ENCODE measurements at places on chromosomes 16 and 17.

DNA sequence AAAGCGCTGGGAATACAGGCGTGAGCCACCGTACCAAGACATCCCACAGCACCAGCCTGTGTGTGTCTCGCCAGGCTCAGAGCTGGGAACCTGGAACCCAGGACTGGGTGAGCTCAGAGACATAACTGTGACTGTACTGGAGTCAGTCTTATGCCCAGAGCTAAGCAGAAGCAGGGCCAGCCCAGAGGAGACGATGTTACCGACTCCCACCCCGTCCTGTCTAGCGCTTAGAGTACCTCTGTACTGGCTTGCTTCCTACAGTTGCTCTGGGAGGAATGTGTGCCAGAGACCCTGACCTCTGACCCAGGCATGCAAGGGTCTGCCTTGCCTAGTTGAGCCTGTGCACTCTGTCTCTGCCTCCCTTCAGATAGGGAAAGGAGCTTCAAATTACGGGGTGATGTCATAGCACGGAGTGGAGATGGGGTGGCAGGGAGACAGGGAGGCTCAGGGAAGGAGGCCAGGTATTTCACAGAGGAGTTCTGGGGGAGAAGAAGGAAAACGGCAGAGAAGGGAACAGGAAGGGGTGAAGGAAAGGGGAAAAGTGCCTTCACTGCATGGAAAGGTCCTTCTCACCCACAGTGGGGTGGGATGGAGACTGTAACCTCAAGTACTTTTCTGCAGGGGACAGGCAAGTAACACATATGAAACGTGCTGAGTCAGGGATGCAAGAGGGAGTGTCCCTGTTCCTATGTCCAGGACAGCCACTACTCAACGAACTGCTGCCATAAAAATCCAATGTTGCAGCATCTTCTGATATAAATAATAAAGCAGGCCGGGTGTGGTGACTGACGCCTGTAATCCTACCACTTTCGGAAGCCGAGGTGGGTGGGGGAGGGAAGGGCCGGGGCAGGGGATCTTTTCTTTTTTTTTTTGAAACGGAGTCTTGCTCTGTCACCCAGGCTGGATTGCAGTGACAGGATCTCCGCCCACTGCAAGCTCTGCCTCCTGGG, 5.8 kb upstream of the ARMC5 start:
- DNase-seq, result no peak

DNA sequence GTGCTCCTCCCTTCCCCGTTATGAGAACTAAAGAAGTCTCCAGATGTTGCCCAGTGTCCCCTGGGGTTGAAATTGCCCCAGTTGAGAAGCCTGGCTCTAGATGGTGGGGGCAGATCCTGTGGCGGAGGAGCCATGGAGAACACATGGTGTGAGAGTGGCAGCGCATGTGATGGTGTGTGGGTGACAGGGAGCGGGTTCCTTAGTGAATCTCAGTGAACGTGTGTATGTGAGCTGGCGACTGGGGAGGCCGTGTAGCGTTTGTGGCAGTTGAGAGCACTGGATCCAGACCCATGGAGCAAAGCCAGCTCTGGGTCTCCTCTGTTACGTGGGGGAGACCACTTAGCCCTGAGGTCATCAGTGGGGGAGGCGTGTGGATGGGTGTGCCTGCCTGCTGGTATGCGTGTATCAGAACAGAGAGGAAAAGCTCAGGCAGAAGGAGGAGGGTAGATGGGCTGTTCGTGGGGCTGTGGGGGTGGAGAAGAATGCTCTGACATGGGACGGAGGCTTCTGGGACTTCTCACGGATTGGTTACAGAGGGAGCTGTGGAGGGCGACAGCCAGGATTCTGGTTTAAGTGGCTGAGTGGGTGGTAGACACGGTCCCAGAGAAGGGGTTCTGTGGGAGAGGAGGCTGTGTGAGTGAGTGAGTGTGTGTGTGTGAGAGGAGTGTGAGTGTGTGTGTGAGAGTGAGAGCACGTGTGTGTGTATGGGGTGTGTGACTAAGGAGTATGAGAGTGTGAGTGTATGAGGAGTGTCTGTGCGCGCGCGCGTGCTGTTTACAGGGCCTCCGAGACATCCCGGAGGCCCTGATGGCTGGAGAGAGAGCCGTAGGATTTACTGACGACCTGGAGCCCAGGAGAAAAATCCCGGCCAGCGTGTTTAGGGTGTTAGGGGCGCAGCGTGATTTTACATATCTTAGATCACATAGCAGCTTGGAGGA, 193.8 kb downstream of the SNX29 start:
- DNase-seq, result no peak

DNA sequence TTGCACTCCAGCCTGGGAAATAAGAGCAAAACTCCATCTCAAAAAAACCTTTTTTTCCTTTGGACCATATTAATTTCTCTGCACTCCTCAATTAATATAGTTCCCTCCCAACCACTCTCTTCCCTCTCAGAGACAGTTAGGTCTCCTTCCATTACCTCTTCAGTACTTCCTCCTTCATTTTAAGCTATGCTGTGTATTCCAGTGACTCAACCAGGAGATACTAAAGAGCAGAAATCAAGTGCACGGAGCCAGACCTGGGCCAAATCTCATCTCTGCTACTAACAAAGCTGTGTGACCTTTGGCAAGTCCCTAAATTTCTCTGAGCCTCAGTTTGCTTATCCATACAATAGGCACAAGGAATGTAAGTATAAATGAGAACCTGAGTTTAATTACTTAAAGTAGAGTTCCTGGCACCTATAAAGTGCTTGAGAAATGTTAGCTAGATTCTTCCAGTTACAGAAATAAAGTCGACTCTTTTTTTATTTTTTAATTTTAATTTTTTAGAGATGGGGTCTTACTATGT, 8.5 kb downstream of the PECAM1 start:
- no peak for DNase-seq

DNA sequence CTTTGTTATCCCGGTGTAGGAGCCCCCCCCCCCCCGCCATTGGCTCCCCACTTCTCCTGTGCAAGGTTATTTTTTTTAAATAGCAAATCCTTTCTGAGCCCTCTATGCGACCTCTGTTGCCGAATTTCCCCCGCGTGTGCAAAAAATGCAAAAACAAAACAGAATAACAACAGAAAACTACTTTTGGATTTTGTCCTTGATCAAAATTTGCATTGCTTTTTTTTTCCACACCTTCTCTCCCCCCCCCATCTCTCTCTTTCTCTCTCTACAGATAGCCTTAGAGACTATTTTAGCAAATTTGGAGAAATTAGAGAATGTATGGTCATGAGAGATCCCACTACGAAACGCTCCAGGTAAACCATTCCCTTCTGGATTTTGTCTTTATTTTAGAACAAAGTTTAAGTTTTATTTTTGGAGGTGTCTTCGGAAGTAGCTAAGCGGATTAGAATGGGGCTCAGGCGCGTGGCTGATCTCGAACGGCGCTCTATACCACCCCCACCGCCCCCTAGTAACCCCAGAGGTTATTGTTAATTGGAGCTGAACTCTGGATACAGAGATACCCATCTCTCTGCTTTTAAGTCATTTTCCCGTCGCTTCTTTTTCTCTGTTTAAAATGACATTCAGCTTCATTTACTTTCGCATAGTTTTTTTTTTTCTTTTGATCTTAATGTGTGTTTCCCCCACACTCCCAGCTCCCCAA, 1.0 kb downstream of the MSI2 start:
- peak; percentile 13 for DNase-seq

DNA sequence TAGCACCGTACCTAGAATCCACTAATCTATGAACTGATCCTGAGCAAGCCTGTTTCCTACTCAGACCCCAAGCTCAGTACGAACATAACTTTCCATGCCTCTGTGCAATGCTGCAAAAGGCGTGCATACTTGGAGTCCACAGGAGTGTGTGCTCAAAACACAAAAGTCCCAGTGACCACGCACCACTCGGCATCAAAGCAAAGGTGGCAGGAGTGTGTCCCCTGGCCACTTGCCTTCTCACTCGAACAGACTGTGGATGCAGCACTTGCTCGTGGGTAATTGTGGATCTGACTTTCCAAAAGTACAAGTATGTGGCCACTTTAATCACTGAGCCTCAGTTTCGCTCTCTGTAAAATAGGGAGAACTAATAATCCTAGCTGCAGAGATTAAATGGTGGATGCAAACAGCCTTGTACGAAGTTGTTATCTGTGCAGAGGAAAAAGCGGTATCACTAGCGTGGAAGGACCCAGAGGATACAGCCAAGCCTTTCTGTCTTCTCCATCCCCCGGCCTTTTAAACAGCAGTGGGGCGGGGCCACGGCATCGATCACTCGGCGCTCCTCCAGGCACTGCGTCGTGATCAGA, 311 bp upstream of the KDM8 start:
- no peak for DNase-seq

DNA sequence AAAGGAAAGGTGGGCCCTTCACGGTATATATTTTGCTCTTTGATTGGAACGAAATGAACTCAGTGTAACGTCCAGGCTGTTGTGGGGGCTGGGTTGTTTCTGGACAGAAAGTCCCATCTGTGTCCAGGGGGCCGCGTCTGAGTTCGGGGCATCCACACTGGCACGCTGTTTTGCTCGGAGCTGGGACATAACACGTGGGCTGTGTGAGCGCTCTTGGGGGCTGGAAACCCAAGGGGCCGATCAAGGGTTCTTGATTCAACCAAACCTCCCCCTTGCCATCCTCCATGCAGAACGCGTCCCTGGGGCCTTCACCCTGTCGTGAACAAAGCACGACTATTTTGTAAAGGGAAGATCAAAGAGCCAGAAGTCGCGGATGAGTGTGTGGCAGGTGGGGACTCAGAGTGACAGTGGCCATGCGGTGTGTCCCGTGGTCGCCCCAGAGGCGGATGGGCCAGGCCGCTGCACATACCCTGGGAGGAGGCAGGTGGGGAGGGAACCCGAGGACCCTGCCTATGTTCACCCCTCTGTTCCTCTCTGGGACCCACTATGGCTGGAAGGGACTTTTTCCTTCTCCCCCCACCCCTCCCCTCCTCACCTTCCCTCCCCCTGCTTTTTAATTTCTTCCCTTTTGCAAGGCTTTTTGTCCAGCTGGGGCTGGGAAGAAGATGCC, 387.2 kb downstream of the SEC14L1 start:
- no peak for DNase-seq

GRCh38 chr16:17647879-17648872, 177.4 kb upstream of the XYLT1 start:
- DNase-seq, result no peak

DNA sequence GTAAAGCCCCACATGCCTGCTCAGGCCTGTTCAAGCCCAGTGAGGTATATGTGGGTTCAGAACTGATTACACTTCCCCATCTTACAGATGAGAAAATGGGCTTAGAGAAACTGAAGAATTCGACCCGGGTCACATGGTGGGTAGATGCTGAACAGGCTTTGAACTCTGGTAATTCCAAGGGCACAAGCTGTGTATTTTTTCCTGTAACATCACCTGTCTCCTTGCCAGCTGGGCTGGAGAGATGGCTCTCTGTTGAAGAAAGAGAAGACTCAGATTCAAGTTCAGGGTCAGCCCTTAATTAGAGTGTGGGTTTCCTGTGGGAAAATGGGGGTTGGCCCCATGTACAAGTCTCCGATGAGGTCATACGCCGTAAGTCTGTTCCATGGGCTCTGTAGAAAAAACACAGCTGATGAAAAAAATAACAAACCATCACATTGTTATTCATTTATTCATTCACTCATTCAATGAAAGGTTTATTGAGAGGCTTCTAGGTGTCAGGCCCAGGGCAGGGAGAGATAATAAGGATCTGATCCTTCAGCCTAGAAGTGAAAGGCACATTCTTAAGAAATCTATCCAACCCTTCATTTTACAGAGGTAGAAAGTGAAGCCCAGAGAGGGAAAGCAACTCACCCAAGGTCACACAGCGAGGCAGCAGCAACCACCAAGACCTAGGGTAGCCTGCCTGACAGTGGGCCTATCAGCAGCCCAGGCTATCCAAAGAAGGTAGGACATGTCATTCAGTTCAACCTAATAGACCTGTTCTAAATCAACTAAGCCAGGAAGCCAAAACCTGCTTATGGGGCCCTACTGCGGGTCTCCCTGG, 482.8 kb downstream of the SOX9 start:
- DNase-seq, result no peak

DNA sequence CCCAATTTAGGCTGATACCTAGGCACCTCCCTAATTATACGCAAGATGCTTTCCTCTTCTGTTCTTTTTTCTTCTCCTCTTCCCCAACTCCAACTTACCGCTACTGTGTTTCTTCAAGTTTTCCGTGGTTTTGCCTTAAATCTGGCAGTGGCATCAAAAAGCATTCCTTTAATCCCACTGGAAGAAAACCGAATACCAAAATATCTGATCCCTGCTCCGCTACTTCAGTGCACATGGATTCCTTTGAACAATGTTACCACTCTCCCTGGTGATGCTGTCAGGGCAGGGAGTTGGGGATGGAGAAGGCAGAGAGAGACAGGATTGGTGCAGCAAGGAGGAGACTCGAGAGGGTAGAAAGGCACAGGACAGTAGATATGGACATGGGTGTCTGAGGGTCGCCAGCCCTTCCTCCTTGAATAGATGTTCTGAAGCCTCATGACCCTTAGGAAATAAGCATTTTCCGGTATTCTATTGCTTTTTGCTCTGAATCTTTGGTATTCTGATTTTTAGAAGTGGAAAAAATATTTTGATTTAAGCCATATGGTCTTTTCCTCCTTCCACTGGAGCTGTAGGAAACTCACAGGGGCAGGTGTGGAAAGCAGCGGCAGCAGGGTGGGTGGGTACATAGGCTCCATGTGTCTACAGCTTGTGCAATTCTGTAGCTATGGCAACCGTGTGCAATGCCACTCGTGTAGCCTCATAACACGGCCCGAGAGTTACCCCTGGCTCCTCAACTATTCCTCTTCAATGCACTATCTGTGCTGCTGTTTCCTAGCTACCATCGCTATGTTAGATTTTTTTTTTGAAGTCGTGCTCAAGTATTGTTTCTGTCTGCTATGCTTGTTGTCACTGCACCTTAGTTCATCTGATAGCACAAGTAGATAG, 32.3 kb upstream of the TANC2 start:
- DNase-seq, result no peak

DNA sequence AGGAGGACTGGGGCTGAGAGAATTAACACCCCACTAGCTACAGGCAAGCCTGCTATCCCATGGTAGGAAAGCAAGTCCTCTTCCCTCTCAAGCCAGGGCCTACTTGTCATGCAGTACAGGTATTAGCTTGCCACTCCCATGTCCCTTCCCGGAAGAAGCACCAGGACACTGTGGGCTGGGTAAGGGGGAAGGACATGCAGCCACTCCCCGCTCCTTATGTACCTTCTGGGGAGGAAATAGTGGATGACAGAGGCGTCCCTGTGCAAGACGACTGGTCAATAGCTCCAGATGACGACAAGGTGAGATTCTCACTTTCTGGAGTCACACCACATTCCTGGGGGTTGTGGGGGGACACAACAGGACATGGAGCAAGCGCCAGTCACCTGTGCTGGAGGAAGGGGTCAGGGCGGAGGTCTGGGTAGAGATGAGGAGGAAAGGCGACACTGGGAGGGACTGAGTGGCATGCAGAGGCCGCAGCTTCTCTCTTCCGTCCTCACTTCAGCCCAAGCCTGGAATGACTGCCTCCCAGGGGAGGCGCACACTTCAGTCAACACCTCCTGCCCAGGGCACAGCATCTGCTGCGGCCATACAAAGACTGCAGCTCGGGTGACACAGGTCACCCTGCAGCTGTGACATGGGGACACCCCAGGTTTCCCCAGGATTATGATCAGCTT, 15.1 kb upstream of the FOXJ1 start:
- no peak for DNase-seq
